Activated T-helper 2 cell treated with anti-CD3 and anti-CD28 coated beads, Interferon-gamma antibody, Interleukin-2, Interleukin-4, amounts not matched to agents 10 μg/mL and 5 μg/mL and 100 μg/mL, durations not matched to agents 14 hours and 24 hours and 36 hours (primary cell): ENCODE measurements at places on chromosomes 3 and 15. TPM values are rescaled to one million over a fixed set of nuclear protein-coding genes. Genes with fewer than 3 reads are reported as not detected.

SEMA3F gene
- total RNA-seq: 0.11 and 0.21 TPM in 2 replicates

MCF2L2 gene
- 7.5 and 8.3 TPM in 2 replicates for total RNA-seq

CP gene
- total RNA-seq: not detected in 2 replicates

CSK gene
- 261 and 266 TPM in 2 replicates for total RNA-seq

SMCO1 gene
- total RNA-seq: not detected in 2 replicates

CEP63 gene
- total RNA-seq: 18.0 and 20.1 TPM in 2 replicates

RARRES1 gene
- total RNA-seq: 0.21 and 0.64 TPM in 2 replicates

PLD1 gene
- 1.0 and 1.1 TPM in 2 replicates for total RNA-seq

ARGFX gene
- not detected in 2 replicates for total RNA-seq
